ENCODE measurements at places on chromosomes 1 and 21.

DNA sequence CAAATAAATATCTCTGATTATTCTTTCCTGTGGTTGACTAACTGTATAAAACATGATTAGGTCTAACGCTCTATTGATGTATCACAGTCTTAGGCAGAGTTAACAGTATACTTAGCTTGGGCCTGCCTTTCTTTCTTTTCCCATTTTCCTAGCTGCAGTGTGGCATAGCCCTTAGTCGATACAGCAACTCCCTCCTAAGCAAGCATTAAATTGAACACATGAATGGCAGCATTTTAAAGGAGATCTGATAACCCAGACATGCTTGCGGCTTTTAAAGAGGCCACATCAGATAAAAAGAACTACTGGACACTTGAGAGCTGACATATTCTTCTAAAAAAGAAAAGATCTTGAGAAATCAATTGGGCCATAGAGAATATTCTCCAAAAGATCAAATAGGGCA is 312.0 kb upstream of the TMPRSS15 start:
- no peak for DNase-seq

DNA sequence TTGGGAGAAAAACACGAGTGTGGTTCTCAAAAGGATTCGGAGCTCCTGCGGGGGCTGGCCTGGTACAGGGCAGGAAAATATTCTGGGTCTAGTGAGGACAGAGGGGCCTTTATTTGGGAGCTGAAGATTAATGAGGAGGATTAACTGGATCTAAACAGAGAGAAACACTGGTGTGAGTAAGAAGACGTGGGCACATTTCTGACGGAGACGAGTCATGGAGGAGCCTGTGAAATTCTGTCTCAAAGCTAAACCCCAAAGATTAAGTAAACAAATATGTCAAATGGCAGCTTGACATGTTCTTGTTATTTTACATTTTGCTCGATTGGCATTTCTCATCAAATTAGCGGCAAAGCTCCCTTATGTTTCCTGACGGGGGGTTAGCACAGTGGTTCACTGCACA is 12.8 kb downstream of the PROK1 start:
- DNase-seq = no peak

GRCh38 chr1:24122776-24123175 is 10.8 kb upstream of the MYOM3 start:
- no peak for DNase-seq

DNA sequence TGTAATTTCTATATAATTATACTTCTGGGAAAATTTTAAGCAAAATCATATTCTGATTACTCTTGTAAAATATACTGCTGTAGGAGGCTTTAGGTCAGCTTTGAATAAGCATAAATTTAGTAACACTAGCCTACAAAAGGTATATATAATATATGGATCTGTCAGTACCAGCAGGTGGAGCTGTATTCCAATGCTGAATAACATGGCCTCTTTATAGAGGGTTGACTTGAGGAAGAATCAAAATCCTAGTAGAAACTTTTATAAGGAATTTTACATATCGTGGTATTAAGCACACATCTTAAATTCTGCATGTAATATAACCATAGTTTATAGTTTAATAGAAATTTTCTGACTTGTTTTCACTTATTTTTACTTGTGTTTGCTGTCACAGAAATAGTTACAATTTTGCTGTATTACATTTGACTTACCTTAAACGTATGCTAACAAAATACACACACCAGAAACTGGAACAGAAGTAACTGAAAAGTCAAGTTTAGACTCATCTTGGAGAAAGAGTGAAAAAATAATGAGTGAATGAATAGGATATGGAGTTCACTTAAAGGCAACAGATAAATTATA is 79.3 kb downstream of the HMCN1 start:
- DNase-seq = peak; percentile 57

DNA sequence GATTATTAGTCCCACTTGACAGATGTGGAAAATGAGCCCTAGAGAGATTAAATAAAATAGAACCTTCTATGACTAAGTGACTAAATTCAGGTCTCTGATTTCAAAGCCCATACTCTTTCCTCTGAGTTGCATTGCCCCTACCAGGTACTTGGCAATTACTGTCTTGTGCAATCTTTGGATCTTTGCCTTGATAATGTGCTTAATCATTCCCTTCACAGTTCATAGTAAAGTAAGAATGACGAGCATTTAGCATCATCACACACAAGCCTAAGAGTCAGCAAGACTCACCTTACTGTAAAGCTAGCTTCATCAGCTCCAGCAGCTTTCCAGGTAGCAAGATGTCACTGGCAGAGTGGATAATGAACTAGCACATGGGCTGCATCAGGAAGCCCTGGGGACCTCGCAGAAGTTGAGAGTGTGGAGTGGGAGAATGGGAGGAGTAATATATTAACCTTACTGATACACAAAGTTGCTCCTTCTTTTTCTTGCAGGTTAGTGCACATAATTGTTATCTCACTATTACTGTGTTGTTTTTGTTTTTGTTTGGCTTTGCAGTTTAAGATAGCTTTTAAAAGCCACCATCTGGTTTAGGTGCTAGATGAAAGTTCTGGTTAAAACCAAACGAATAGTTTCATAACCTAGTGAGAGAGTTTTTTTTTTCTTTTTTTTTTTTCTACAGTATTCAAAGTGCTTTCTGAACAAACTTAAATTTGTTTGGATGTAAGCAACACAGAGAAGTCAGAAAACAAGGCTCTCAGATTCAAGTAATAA is 71.8 kb downstream of the PBX1 start:
- no peak for DNase-seq

DNA sequence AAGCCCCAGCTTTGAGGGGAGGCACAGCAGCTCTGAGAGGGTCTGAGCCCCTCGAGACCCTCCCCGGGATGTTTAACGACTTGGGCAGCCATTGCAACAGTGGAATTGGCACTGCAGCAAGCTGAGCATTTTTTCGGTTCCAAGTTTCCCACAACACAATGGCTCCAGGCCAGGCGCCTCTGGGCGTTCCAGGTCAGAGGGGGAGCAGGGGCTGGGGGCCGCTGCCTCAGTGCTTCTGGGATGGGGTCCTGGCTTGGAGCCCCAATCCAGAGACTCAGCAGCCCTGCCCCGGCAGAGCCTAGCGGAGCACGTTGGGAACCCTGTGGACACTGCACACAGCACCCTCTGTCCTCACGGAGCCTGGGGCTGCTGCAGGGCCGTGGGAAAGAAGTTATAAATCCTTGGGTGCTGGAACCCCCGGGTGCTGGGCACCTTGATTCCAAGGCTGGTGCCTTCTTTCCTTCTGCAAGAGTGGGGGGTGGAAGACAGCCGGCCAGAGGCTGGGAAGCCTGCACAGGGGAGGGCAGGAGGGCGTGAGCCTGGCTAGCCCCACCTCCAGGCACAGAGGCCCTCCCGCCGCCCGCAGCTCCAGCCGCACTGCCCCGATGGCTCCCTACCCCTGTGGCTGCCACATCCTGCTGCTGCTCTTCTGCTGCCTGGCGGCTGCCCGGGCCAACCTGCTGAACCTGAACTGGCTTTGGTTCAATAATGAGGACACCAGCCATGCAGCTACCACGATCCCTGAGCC is 50.1 kb downstream of the COL18A1 start:
- peak; percentile 52 for DNase-seq

DNA sequence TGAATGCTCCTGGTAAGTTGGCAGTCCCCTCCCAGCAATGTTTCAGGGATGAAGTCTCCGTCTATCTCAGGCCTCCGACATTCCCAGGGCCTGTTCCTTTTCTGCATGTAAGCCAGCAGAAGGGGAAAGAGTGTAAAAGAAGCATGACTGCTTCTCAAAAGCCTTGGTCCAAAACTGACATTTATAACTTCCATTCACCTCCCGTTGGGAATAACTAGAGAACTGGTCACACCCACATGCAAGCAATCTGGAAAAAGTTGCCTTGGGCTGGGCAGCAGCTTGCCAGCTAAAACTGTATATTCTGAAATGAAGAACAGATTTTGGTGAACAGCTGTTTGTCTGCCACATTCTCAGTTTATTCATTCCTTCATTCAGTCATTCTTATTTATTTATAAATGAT is 24.2 kb upstream of the NPL start:
- DNase-seq = no peak

- DNase-seq = peak; percentile 85
These were observed 128.1 kb upstream of the VAMP3 start for GRCh38 chr1:7642781-7643529.

DNA sequence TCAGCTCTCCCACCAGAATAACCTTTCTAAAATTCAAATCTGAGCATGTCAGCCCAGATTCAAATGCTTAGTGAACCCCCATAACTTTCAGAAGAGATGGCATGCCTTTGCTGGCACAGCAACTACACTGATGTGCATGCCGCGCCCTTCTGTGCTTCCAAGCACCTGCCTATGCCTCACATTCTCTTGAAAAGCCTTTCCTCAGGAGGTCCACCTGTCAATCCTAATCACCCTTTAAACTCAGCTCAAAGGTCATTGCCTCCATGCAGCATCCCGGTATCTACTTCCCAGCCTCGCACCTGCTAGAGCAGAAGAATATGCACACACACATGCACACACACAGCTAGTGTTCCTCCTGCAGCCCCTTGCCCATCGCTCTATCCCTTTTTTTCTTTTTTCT is 5.2 kb upstream of the S100A2 start:
- no peak for DNase-seq

DNA sequence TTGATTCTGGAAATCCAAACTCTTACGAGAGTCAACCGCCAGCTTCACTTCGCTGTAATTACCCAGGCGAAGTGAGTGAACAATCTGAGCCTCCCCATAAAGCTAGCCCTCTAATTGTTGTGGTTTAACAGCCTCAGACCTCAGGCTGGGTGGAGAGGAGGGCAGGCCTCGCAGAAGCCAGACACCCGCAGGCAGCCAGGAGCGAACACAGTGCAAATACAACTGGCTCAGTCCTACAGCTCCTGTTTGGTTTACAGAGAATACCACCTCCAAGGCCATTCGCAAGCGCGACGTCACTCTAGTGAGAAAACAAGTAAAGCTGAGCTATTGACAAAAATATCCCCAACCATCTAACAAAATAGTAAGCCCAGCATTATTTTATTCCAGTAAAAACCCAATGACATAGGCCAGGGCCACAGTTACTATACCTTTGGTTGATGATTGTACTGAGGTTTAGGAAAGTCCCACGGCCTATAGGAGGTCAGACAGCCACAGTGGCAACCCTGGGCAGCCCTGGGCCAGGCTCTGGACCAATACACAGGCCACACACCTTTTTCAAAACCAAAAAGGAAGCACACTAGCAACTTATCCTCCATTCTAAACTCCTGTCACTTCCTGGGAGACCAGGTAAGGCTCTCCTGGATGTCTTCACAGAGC is 163.3 kb downstream of the ETS2 start:
- no peak for DNase-seq
